ENCODE measurements at places on chromosomes 6 and 20. TPM values are rescaled to one million over a fixed set of nuclear protein-coding genes. Genes with fewer than 3 reads are reported as not detected.

SLX4IP gene
- total RNA-seq, result 5.8 TPM

- DNase-seq, result no peak
Measured at GRCh38 chr6:157579467-157580031, 198.6 kb downstream of the ZDHHC14 start.

GRCh38 chr6:52904562-52905279 is 4.8 kb downstream of the GSTA3 start:
- no peak for DNase-seq

- DNase-seq, result peak; percentile 83
Measured at GRCh38 chr6:113632220-113632864, 224.8 kb upstream of the MARCKS start.

DNA sequence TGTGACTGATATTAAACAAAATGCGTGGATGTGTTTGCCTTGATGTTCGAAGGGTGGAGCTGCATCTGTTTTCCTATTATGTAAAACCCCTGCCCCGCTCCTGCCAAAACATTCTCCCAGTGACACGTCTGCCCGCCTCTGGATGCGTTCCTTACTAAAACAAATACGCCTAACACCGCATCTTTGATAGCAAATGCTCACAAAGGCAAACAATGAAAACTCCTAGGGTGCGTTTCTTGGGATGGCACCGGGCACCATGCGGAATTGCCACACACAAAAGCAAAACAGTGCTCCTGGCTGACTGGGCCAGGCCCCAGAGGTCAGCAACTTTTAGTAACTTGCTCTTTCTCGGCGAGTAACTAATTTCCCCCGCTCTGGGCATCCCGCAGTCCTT is 9.0 kb upstream of the FOXC1 start:
- no peak for DNase-seq

TBXT gene
- not detected for total RNA-seq

C6orf141 gene
- total RNA-seq, result 6.5 TPM

- no peak for DNase-seq
Measured at GRCh38 chr6:133774356-133774755, 114.6 kb upstream of the TCF21 start.
